ENCODE measurements at places on chromosomes 1 and 21. TPM values are rescaled to one million over a fixed set of nuclear protein-coding genes. Genes with fewer than 3 reads are reported as not detected.

- H3K4me1 ChIP-seq = no peaks in the 10 kb centered on the region
- H3K27ac ChIP-seq = no peak overlapping the region
- no peaks in the 10 kb centered on the region for H3K27me3 ChIP-seq
- H3K36me3 ChIP-seq = no peaks in the 10 kb centered on the region
Observed at GRCh38 chr1:165468726-165469249, 23.9 kb upstream of the RXRG start.

GRCh38 chr1:170729225-170730002 lies 65.5 kb downstream of the PRRX1 start:
- H3K4me3 ChIP-seq = no peak overlapping the region
- no peak for DNase-seq
- no peak overlapping the region for H3K27ac ChIP-seq
- H3K36me3 ChIP-seq = no peaks in the 10 kb centered on the region
- H3K27me3 ChIP-seq = no peaks in the 10 kb centered on the region

SLC2A5 gene
- total RNA-seq = 17.5 TPM

- no peaks in the 10 kb centered on the region for H3K27me3 ChIP-seq
- DNase-seq = no peak
- no peaks in the 10 kb centered on the region for H3K36me3 ChIP-seq
- H3K27ac ChIP-seq = no peak overlapping the region
- H3K4me3 ChIP-seq = no peak overlapping the region
Observed at GRCh38 chr1:206556047-206556749, 48.9 kb downstream of the RASSF5 start.

DNA sequence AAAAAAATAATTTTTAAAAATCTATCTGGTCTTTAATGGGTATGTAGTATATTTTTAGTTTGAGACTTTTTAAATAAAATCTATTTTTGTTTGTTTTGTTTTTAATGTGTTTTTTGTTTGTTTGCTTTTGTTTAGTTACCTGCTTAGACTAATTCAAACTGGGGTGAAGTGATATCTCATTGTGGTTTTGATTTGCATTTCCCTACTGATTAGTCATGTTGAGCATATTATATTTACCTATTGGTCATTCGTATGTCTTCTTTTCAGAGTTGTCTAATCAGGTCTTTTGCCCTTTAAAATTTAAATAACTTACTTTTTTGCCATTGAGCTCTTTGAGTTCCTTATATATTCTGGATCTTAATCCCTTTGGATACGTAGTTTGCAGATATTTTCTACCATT lies 20.3 kb downstream of the CD1B start:
- H3K27ac ChIP-seq = no peak overlapping the region
- H3K27me3 ChIP-seq = no peaks in the 10 kb centered on the region
- no peaks in the 10 kb centered on the region for H3K36me3 ChIP-seq
- H3K4me3 ChIP-seq = no peak overlapping the region

HES5 gene
- total RNA-seq = 0.36 TPM

- H3K4me3 ChIP-seq = no peak overlapping the region
- H3K36me3 ChIP-seq = no peaks in the 10 kb centered on the region
- no peaks in the 10 kb centered on the region for H3K4me1 ChIP-seq
- DNase-seq = no peak
- H3K27me3 ChIP-seq = no peaks in the 10 kb centered on the region
- H3K27ac ChIP-seq = no peak overlapping the region
Observed at GRCh38 chr1:209866201-209866600, 38.4 kb downstream of the UTP25 start.

DNA sequence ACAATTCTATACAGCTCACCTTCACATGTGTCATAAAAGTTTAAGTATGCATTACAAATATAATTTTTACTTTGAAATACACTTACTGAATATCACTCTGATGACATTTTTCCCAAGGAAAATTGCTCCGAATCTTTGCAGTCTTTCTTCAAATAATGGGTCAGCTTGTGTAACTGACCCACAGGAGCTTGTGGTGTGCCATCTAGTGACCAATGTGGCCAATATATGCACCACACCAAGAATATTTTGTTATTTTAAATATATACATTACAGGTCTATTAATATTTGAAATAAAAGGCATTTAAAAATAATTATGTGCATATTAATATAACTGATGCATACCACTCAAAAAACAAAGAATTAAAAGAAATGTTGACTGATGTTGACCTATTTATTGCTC lies 271.4 kb downstream of the TBX15 start:
- no peak overlapping the region for H3K27ac ChIP-seq
- no peaks in the 10 kb centered on the region for H3K27me3 ChIP-seq
- H3K4me1 ChIP-seq = no peaks in the 10 kb centered on the region
- no peak overlapping the region for H3K4me3 ChIP-seq
- DNase-seq = no peak
- H3K36me3 ChIP-seq = no peaks in the 10 kb centered on the region

GRCh38 chr1:181612100-181612499 lies 128.8 kb downstream of the CACNA1E start:
- H3K36me3 ChIP-seq = no peaks in the 10 kb centered on the region
- no peak overlapping the region for H3K27ac ChIP-seq
- H3K4me3 ChIP-seq = no peak overlapping the region
- no peak for DNase-seq
- H3K27me3 ChIP-seq = no peaks in the 10 kb centered on the region

GRCh38 chr1:212301580-212301979 lies 16.4 kb downstream of the PPP2R5A start:
- no peaks in the 10 kb centered on the region for H3K4me1 ChIP-seq
- H3K27ac ChIP-seq = no peak overlapping the region
- H3K4me3 ChIP-seq = no peak overlapping the region
- no peak for DNase-seq
- H3K36me3 ChIP-seq = no peaks in the 10 kb centered on the region

DNA sequence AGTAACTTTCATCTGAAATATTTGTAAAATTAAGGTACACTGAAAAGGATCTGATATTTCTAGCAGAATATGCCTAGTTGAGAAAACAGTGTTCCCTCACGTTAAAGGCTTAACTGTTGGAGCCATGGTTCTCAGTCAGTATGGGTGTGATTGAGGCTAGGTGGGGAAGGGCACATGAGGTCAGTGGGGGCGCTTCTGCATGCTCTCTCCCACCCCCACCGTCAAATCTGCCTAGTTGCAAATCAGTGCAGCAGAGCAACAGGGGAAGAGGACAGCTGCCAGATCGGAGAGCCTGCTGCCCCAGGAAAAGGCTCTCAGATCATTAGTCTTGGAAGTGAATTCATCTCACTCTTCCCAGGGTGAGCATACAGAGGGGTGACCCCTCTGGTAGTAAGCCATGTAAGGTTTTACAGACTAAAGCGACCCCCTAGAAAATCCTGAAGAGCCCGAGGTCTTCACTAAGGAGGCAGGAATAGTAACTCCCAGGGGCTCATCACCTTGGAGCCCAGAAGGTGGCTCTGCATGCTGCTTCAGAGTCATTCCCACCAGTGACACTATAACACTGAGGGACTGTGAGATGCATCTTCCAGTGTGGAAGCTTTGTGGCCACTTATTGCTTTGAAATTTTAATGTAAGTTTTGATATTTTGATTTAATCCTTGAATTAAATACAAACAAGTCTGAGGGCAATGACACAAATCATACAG lies 83.1 kb upstream of the BARHL2 start:
- no peak for DNase-seq
- H3K36me3 ChIP-seq = no peaks in the 10 kb centered on the region
- no peaks in the 10 kb centered on the region for H3K4me1 ChIP-seq
- no peak overlapping the region for H3K4me3 ChIP-seq
- no peaks in the 10 kb centered on the region for H3K27me3 ChIP-seq
- no peak overlapping the region for H3K27ac ChIP-seq

DNA sequence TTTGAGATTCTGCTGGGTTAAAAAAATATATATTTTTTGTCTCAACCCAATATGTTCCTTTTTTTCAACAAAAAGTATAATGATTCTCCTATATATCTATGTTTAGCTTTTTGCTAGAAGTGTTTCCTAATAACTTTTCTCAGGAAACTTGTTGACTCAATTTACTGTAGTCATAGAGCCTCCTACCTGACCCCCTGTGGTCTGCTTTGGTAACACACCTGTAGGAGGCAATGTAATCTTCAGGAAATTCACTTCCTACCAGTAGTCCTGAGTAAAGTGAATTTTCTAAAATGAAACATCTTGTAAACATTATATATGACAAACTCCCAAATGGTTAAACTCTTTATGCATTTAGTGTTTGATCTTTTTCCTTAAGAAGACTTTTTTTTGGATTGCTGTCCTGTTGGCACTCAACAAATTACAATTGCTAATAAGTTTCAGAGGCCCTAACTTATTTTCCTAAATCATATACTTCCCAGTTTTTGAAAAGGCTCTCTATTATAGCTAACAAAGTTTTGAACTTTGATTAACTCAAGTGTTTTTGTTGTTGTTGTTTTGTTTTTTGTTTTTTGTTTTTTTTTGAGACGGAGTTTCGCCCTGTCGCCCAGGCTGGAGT lies 118.3 kb downstream of the OLFML2B start:
- H3K4me1 ChIP-seq = no peaks in the 10 kb centered on the region
- H3K27ac ChIP-seq = no peak overlapping the region
- no peaks in the 10 kb centered on the region for H3K36me3 ChIP-seq

RPTN gene
- not detected for total RNA-seq

ARHGEF10L gene
- 190 TPM for total RNA-seq

A3GALT2 gene
- total RNA-seq = 0.81 TPM

DNA sequence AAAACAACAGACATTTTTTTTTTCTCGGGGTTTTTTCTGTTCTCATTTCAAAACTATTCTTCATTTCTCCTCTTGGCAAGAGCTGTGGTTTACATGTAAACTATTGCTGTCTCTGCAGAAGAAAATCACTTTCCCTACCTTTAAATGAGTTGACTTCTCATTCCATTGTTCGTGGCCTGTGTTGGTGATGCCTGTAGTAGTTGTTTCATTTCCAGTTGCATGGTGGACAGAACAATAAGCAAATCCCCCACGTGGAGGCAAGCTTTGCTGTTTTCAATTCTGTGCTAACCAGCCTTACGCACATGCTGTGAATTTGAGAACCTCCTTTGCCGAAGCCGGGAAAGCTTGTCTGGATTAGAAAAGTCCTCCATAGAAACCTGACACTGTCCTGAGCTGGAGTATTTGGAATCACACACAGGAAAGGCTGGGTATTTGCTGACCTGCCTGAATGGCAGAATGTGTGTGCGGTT lies 26.2 kb upstream of the MAP3K7CL start:
- peaks cover 5% of the 10 kb centered on the region for H3K36me3 ChIP-seq
- H3K4me3 ChIP-seq = no peak overlapping the region
- no peaks in the 10 kb centered on the region for H3K4me1 ChIP-seq
- H3K27ac ChIP-seq = no peak overlapping the region
- DNase-seq = no peak

- H3K27ac ChIP-seq = no peak overlapping the region
- no peak overlapping the region for H3K4me3 ChIP-seq
- peaks cover 4% of the 10 kb centered on the region for H3K36me3 ChIP-seq
Observed at GRCh38 chr1:151325231-151325630, 2.0 kb downstream of the PI4KB start.

- no peaks in the 10 kb centered on the region for H3K36me3 ChIP-seq
- H3K4me3 ChIP-seq = no peak overlapping the region
- H3K4me1 ChIP-seq = no peaks in the 10 kb centered on the region
- no peak for DNase-seq
Observed at GRCh38 chr1:89405275-89405929, 41.5 kb downstream of the GBP6 start.

MYCL gene
- total RNA-seq = 0.45 TPM

All from aorta (tissue), 5 donors.